ENCODE measurements at places on chromosomes 1 and 21.

- DNase-seq: no peak
Measured at GRCh38 chr1:164180824-164181223, 378.2 kb upstream of the PBX1 start.

DNA sequence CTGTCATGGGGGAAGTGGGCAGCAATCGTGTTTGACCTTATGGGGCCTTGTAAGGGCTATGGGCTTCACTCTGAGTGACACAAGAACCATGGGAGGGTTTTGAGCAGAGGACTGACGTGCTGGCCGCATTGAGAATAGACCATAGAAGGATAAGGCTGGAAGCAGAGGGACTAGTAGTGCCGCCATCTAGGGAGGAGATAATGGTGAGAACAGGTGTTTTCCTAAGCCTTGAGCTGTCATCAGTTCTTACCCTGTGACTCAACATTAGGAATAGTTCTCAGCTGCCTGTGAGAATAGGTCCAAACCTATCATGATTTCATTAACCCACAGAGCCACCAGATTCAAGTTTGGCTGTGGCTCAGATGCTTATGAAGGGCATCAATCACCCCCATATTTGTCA, 228.5 kb downstream of the CACNA1E start:
- DNase-seq: no peak

- DNase-seq: no peak
Measured at GRCh38 chr1:39727932-39728317, 10.8 kb upstream of the PPIE start.

DNA sequence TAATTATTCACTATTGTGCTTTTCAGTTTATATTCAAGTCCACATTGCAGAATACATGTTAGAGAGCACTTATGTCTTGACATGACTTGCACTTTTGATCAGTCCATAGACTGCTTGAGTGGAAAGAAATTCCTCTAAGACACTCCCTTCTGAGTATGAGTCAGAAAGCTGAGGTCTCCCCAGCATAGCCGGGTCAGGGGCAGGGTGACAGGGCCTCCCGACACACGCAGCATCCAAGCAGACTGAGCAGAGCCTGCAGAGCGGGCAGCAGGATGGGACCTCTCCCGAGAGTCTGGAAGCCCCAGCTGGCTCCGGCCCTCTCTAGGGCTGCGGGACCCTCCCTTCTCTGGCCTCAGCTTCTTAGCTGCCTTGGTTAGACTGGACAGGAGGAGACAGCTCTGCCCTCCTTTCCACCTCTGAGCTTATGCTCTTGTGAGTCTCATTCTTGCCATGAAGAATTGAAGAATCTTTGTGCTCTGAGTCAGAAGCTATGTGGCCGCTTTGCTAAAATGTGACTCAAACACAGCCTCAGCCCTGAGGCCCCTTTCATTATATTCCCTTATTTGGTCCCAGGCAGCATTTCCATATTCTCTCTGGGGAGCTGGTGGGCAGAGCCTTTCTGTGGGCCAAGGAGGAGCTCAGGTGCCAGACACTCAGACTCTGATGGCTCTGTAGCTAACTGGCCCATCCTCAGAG, 11.2 kb upstream of the CAPN2 start:
- no peak for DNase-seq

GRCh38 chr1:36108314-36108713, 16.7 kb downstream of the COL8A2 start:
- no peak for DNase-seq

DNA sequence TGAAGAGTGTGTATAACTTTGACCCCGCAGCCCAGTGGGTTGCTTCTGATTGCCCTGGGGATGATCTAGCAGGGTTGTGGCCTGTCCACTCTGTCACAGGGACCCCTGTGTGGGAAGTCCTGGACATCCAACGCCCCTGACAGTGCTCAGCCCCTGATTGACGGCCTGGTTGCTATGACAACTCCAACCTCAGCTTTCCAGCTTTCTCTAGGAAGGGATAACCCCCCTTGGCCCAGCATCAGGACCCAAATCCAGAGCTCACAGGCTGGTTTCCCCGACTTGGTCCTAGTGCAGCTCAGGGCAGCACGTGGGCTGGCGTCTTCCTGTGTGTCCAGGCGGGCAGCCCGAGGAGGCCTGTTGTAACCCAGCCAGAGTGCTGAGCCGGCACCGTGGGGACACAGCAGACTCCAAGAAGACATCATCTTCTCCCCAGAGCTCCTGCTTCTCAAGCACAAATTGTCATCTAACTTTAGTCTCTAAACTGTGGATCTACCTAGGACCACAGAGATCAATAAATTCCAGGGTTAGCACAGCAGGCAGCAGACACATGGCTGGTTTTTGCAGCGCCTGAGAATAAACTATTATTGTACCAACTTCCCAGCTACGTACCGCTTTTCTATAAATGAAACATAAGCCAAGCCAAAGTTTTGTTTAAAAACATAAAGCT, 18.9 kb upstream of the PDXK start:
- no peak for DNase-seq

All from NCI-H1105 (cell line).